ENCODE measurements at places on chromosomes 2 and 18. TPM values are rescaled to one million over a fixed set of nuclear protein-coding genes. Genes with fewer than 3 reads are reported as not detected.

Gene NEU2
- total RNA-seq, result not detected

Gene ZNF396
- 0.33 TPM for total RNA-seq

Gene ZSCAN30
- 20.2 TPM for total RNA-seq

Gene KATNAL2
- 5.1 TPM for total RNA-seq

Gene SH3BP4
- 56.4 TPM for total RNA-seq

Gene SAG
- not detected for total RNA-seq

Gene POLR1A
- 33.1 TPM for total RNA-seq

DNA sequence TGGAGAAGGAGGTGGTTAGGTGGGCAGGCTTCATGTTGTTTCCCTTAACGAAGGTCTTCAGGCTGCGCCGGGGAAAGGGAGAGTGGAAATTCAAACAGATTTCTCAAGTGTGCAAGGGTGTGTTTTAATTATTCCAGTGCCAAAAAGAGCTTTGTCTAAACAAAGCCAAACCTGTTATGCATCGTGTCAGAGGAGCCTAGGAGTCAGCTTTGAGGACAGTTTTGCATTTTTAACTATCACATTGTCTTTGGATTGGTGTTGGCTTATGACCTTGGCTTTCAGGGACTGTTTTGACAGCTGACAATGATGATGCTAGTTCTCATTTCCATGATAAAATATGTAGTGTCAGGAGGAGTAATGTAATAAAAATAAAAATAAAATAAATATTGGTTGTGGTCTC, 144.8 kb downstream of the LDLRAD4 start:
- no peak for DNase-seq

DNA sequence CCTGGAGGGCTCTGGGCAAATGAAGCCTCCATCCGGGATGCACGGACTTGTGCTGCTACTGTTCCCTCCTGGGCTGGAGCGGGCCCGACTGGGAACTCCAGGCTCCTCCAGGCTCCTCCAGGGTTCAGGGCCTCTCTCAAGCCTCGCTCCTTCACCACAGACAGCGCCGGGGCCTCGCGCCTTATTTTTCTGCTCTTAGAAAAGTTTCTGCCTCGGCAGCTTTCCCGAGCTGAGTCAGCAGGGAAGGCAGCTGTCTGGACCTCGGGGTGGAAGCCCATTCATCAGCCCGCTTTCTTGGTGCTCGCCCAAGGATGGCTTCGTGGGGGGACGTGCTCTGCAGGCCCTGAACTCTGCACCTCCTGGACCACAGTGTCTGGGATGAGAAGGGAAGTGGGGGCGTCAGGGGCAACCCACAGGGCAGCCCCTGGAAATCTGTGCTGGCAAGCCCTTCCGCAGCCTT, 12.9 kb upstream of the TEX51 start:
- DNase-seq, result no peak

DNA sequence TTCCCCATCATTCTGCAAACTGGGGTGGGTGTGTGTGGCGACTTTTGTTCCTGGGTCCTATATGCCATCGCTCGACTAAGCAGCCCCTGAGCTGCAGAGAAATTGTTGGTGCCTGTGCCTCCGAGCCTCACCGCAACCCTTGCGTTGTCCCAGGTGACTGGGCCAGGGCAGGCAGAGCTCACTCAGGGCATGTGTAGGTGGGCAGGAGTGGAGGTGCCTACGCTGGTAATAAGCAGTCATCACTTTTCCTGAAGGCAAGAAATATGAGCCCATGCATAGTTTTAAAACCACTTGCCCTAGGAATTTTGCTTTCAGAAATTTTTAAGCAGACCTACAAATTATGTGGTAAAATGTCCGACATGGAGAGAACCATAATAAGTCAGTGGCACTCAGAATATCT, 197.8 kb downstream of the SMAD7 start:
- no peak for DNase-seq

- DNase-seq, result peak; percentile 10
Observed at GRCh38 chr2:68645523-68645922, 2.1 kb downstream of the PROKR1 start.

GRCh38 chr2:61470122-61470951, 550 bp downstream of the USP34 start:
- peak; percentile 62 for DNase-seq

DNA sequence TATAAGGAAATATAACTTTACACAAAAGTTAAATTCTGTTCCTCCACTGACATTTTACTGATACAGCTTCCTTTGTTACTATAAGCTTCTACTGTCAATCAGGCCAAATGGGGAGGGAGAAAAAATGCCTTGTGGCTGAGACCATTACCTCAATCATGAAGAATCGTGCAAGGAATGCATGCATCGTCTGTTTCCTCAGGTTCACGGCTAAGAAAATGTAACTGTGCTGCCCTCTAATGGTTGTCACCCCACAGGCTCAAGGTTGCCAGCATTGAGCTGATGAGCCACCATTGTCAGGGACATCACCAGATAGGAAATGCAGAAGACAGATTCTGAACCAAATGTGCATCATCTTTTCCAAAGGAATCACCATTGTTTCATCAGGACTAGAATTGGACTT, 426.9 kb downstream of the CDH2 start:
- DNase-seq, result peak; percentile 68

GRCh38 chr2:236949089-236949905, 136.4 kb upstream of the COPS8 start:
- DNase-seq, result no peak

- DNase-seq, result no peak
Observed at GRCh38 chr2:224595518-224595917, 10.4 kb upstream of the CUL3 start.

- no peak for DNase-seq
Observed at GRCh38 chr2:98522854-98523253, 78.2 kb downstream of the INPP4A start.

DNA sequence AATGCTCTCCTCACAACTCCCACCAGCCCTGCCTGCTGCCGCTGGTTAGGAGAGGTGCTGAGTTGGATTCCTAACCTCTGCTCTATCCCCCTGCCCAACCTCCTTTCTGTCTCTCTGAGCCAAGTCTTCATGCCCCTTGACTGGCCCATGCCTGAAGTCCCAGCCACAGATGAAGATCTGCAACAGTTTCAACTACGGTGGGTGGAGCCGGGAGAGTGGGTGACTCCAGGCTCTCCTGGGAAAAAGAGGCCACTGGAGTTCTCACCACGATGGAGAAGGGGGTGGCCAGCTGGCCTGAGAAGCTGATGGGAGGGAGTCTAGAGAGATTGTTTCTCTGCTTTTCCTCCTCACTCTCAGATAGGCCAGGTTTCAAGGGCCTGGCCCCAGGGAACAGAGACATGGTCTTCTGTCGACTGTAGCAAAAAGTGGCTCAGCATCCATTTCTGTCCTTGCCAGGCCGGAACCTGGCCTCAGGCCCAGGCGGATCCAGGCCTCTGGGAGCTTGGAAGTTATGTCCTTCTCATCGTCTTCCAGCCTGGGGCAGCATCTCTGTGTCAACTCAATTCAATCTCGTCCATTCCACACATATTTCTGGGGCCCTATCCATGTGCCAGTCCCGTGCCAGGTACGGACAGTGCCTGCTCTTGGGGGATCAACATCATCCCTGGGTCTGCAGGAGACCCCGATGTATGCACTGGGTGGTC, 75.3 kb downstream of the INHBB start:
- no peak for DNase-seq

GRCh38 chr18:25729072-25729471, 361.3 kb downstream of the SS18 start:
- no peak for DNase-seq

DNA sequence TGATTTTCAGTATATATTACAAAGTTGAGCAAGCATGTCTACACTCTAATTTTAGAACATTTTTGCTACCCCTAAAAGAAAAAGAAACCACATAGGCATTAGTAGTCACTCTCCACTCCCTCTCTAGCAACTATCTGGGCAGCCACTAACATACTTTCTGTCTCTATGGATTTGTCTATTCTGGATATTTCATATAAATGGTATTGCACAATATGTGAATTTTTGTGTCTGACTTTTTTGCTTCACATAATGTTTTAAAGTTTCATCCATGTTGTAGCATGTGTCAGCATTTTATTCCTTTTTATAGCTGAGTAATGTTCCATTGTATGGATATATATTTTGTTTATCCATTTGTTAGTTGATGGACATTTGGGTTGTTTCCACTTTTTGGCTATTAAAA, 232.5 kb upstream of the CTAGE1 start:
- DNase-seq, result no peak

- DNase-seq, result no peak
Observed at GRCh38 chr18:3224223-3224622, 4.5 kb upstream of the MYOM1 start.

- DNase-seq, result no peak
Observed at GRCh38 chr2:42809131-42809818, 16.9 kb upstream of the HAAO start.

- DNase-seq, result no peak
Observed at GRCh38 chr18:35415511-35416073, 38.5 kb upstream of the ZNF396 start.

- DNase-seq, result no peak
Observed at GRCh38 chr2:235515364-235515742, 21.5 kb downstream of the AGAP1 start.

DNA sequence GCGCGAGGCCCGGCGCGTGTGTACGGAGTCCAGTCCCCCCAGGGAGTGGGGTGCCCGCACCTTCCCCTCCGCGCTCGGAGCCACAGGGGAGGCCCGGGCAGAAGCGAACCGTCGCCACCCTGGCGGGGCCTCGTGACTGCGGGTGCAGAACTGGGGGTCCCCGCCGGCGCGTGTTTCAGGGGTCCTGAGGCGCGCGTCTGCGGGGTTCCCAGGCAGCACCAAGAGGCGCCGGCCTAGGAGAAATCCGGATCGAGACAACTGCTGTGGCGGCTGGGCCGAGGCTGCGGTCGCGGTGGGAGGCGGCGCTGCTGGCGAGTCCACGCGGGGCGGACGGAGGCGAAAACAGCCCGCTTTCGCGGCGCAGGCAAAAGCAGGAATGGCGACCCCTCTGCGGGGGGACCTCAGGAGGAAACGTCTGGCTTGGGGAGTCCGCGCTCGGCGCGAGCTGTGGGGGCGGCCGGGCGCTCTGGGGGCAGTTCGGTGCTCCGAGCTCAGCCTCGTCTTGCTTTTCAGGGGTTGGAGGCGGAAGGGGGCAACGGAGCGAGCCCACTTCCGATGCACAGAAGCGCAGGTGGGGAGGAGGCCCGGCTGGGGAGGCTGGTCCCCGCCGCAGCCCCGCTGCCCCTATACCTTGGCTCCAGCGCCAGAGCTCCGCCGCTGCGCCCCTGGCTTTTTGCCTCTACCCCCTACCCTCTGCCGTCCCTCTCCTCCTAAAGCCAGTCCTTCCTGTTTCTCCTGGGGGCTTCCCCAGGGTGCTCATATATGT, 81.5 kb upstream of the LDLRAD4 start:
- DNase-seq, result no peak

DNA sequence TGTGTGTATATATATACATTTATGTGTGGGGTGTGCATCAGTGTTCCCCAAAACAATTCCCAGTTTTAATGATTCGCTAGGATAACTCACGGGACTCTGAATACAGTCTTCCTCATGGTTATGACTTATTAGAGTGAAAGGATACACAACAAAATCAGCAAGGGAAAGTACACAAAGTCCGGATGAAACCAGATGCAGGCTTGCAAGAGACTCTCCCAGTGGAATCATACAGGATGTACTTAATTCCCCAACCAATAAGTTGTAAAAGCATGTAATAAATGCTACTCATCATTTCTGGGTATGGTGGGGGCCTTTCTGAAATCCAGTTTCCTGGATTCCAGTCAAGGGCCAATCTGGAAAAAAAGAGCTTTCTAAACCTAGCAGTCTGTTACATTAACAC, 654.1 kb upstream of the SYT4 start:
- DNase-seq, result no peak

GRCh38 chr18:13923221-13923620, 7.9 kb upstream of the MC2R start:
- DNase-seq, result no peak

DNA sequence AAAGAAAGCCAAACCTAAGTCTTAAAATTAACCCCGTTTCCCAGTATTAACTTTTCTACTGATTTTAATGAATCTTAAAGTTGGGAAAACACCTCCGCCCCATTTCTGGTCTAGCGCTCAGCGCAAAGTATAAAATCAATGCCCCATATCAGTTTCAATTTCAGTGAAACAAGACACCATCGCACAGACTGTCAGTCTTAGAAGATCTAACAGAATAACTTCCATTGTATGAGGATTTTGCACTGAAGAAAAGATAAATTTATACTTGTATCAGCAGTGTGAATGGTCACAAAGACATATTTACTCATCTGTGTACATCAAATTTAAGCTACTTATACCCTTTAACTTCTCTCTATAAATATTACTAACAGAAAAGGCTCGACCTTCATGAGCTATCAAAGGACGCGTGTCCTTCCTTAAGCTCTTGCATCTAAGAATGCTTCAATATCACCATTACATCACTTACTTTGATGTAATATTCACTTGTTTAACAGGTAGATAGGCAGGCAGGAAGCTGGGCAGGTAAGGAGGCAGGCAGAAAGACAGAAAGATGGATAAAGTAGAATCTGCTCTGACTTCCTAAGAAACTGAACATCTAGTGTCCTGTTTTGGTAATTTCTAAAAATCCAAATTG, 183.0 kb downstream of the TCF4 start:
- DNase-seq, result no peak

DNA sequence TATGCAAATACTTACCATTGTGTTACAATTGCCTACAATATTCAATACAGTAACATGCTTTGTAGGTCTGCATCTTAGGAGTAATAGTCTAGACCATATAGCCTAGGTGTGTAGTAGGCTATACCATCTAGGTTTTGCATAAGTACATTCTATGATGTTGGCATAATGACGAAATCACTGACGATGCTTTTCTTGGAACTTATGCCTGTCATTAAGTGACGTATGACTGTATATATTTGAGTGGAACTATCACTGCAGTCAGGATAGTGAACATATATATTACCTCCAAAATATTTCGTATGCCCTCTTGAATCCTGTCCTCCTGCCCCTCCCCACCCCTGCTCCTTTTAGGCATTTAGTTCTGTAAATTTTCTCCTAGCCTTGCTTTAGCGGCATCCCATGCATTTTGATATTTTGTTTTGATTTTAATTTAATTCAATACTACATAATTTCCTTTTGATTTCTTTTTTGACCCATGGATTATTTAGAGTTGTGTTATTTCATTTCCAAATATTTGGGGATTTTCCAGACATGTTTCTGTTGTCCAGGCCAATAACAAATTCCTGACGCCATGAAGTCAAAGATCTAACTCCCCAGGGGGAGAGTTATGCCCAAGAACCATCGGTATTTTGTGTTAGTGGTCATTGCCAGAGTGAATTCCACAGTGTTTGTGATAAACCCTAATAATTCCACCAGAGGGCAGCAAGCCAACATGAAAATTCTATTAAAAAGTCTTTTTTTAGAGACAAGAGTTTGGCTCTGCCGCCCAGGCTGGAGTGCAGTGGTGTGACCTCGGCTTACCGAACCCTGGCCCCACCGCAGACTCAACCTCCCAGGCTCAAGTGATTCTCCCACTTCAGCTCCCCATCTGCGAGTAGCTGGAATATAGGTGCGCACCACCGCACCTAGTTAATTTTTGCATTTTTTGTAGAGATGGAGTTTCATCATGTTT, 24.2 kb upstream of the CASP8 start:
- DNase-seq, result peak; percentile 69
